ENCODE measurements at places on chromosomes 1 and 21.

- DNase-seq, result no peak
These were observed 30.7 kb downstream of the SLC2A1 start for GRCh38 chr1:42927920-42928505.

- no peak for DNase-seq
These were observed 129.9 kb downstream of the DSCAM start for GRCh38 chr21:40717028-40717427.

DNA sequence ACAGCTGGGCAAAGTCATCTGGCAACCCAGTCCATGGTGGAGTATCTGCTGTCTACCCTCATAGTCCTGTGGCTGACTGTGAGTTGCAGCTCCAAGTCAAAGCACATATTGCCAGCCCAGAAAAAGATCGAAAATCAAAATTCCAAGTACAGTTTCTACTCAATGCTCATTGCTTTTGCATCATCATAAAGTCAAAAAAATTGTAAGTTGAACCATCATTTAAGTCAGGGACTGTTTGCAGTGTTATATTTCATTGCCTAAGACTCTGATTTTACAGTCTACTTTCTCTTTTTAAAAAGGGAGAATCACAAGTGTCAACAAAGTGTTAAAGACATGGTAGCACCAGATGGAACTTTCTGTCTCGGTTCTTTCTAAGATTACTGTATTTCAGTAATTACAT lies 22.7 kb upstream of the MAN1C1 start:
- no peak for DNase-seq

DNA sequence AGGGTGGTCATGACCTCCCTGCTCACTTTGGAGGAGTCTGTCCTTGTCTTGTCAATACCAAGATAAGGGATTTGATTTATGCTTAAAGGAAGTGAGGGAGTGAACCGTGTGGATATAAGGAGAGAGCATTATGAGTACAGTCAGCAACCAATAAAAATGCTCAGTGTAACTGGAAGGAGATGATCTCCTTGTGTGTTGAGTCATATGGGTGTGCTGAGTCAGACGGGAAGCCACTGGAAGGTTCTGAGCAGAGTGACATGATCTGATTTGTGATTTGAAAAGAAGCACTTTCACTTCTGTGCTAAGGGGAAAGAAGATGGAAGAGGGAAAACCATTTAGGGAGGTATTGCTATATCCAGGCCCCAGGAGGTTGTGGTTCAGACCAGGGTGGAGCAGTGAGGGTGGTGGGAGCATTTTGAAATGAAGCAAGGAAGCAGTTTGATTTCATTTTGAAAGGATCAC lies 2.5 kb upstream of the BCL10 start:
- DNase-seq, result peak; percentile 84

- DNase-seq, result no peak
These were observed 19.2 kb downstream of the OLFML2B start for GRCh38 chr1:162004441-162004950.

DNA sequence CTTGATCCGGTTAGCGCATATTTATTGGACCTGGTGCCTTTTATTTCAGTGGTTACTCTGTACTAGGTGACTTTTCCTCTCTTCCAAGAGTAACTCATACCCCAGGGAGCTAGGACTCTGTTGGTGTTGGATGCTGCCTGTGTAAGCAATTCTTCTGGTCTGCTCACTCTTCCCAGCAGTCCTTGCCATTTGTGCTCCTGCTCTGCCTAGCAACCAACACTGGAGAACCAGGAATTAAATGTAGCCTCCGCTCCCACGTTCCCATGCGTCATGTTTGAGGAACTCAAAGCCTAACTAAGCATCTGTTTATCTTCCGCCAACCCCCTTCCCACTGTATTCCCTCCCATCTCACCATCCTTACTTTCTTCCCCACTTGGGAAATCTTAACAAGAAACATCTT lies 65.7 kb upstream of the RAVER2 start:
- no peak for DNase-seq

DNA sequence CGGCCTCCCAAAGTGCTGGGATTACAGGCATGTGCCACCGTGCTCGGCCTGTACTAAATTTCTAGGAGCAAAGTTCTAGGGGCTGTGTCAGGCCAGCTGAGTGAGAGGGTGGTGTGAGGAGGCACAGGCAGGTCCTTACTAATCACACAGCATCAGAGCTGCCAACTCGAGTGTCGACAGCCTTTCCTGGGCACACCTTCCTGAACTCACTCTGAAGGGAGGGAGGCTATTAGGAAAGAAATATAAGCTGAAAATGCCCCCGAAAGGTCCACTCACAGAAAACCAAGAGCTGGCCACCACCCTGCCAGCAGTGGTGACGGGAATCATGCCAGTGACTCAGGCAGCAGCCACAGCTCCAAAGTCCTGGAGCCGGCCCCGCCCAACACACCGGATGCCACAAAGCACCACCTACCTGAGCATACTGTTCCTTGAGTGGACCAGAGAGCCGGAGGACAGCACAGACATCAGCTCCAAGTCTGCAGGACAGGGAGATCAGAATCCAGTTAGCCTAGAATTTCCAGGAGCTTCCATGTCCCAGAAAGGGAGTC lies 4.5 kb downstream of the PMVK start:
- peak; percentile 95 for DNase-seq

Data from left colon (tissue), 2 donors.